Daoy (cell line): ENCODE measurements at places on chromosomes 6 and 20. TPM values are rescaled to one million over a fixed set of nuclear protein-coding genes. Genes with fewer than 3 reads are reported as not detected.

TCP11 gene
- 0.06 TPM in 1 of 2 replicates, not detected in the other for total RNA-seq

CDH4 gene
- total RNA-seq, result 2.1 and 3.8 TPM in 2 replicates

FAM8A1 gene
- 6.1 and 9.7 TPM in 2 replicates for total RNA-seq

GRIK2 gene
- not detected in 2 replicates for total RNA-seq

CD40 gene
- total RNA-seq, result 0.06 TPM in 1 of 2 replicates, not detected in the other

NECAB3 gene
- 11.5 and 17.3 TPM in 2 replicates for total RNA-seq
